ENCODE measurements at places on chromosomes 1 and 21. TPM values are rescaled to one million over a fixed set of nuclear protein-coding genes. Genes with fewer than 3 reads are reported as not detected.

The MAEL gene
- total RNA-seq = not detected

The NUDT4B gene
- total RNA-seq = not detected

- no peaks in the 10 kb centered on the region for H3K36me3 ChIP-seq
- H3K4me1 ChIP-seq = no peaks in the 10 kb centered on the region
- no peak for DNase-seq
- H3K4me3 ChIP-seq = no peak overlapping the region
These were observed 19.7 kb upstream of the DYNLT5 start for GRCh38 chr1:66732407-66733166.

The TNFRSF1B gene
- total RNA-seq = 252 TPM

DNA sequence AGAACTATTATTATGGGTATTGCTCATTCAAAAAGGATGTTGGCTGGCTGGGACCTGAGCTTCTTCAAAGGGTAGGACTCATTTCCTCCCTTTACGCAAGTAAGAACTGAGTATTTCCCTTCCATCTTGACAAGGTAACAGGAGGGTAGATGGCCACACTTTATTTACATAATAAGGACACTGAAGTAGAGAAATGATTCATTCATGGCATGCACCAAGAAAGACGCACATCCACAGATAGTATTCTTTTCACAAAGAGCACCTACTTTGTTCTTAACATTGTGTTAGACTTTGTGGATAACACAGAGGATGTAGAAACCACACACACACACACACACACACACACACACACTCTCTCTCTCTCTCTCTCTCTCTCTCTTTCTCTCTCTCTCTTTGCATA lies 82.9 kb downstream of the FAM78B start:
- no peaks in the 10 kb centered on the region for H3K27me3 ChIP-seq
- no peak overlapping the region for H3K4me3 ChIP-seq
- H3K4me1 ChIP-seq = no peaks in the 10 kb centered on the region
- peak; percentile 25 for DNase-seq
